Midbrain (tissue), 1 donor: ENCODE measurements at places on chromosomes 1 and 21.

- no peak for DNase-seq
Measured at GRCh38 chr1:1918901-1919303, at the start of gene TMEM52. TMEM52 (minus strand) TSS chr1:1919279; CDS start chr1:1919265, 14 bp downstream.

GRCh38 chr1:100955322-100955721, 59.4 kb downstream of the SLC30A7 start:
- no peak for DNase-seq

DNA sequence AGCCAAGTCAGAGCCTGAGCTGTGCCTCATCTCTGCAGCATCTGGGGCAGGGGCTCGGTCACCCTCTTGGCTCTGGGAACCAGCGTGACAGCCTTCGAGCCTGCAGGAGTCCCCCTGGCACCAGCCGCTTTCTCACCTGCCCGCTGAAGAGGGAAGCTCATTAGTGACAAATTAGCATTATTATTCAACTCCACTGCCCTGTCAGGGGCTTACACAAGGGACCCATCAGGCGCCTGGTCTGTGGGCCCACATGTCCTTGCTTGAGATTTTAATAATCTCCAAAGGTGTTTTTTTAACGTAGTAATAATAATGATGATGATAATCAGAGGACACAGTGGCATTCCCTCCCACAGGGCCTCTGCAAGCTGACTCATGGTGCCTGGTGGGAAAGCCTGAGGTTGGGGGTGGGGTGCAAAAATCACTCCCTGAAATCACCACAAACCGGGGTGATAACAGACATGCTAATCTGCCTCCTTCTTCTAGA, 98.1 kb upstream of the IGSF21 start:
- no peak for DNase-seq

DNA sequence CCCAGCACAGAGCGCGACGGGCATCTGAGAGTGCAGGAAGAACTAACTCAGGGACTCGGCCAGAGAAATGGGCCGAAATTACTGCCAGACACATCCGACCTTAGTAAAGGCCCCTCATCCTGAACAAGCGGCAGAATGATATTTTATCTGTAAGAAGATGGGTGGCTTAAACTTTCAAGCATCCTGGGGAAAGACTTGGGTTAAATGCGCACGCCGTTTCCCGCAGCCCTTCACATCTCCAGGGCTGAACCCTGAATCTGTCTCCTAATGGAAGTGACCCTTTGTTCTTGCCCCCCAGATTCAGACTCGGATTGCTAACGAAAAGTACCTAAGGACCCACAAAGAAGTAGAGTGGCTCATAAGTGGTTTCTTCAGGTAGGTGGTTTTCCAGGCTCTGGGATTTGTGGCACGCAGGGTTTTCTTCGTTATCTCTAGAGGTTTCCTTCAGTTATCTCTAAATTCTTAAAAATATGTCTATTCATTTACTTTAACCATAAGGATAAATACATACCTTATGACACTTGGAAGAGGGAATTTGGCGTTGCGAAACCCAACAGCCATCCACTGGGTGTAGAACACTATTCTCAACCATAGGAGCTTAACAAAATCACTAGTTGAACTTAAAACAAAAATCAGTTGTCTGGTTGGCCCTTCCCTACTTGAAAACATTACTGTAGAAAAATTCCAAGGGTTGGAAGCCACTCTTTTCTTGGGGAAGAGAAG, 627 bp downstream of the RIIAD1 start:
- DNase-seq, result no peak

- peak; percentile 39 for DNase-seq
Measured at GRCh38 chr1:234602334-234603220, 7.4 kb downstream of the IRF2BP2 start.

DNA sequence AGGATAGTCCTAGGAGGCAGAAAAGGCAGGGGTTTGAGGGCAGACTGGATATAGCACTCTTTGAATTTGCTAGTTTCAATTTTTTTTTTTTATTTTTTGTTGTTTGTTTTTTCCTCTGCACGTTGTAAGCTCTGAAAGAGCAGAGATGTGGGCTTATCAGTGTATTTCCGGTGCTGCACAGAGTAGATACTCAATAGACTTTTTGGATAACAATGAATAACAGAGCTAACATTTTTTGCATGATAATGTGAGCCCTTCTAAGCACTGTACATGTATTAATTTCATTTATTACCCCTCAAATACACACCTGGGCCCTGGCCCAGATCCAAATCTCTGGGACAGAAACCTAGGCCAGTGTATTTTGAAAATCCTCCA, 17.1 kb upstream of the PARP1 start:
- no peak for DNase-seq
